NCI-H446 (cell line): ENCODE measurements at places on chromosomes 7 and 10.

- DNase-seq, result no peak
These were observed 863 bp downstream of the CCNY start for GRCh38 chr10:35336921-35337823.

GRCh38 chr7:108358553-108358952, 97.7 kb downstream of the NRCAM start:
- peak; percentile 6 for DNase-seq

DNA sequence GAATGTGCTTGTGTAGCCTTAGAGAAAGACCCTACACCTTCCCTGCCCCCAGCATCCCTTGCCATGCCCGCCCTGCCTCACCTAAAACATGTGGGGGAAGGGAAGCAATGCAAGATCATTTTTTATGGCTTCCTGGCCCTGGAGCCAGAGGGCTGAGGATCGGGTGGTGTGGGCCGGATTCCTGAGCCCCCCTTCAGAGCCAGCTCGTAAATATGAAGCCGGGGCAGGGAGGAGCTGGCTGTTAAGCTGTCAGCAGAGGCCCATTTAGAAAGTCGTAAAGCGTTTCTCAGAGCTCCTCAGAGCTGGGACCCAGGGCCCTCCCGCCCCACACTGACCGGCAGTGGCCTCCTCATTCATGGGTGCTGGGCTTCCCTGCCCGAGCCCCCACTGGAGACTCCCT, 23.9 kb downstream of the UNC5B start:
- no peak for DNase-seq

- DNase-seq, result no peak
These were observed 398.9 kb upstream of the SEMA3C start for GRCh38 chr7:81317741-81318140.

DNA sequence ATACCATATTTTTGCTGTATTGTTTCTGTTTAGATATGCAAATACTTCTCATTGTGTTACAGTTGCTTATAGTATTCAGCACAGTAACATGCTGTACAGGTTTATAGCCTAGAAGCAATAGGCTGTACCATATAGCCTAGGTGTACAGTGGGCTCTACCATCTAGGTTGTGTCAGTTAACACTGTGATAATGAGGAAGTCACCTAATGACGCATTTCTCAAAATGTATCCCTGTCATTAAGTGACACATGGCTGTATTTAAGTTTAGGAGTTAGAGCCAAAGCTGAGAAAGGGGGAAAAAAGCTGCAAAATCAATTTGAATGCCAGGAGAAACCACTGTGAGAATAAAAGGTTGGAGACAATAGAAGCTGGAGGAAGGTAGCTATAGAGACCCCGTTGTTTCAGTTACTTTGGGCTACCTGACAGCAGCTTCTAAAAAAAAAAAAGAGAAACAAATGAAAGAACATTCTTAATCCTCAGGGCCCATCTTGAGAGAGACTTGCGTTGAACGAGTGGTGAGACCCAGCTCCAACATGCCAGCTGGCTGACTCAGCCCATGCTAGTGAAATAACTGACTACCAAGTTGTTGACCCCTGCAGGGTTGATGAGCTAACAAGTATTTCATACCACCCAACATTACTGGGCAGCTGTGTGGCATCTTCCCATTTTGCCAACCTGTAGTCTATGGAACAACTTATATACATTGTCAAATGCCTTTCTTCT, 8.7 kb downstream of the STARD3NL start:
- no peak for DNase-seq

GRCh38 chr7:137755846-137756651, 90.7 kb downstream of the DGKI start:
- DNase-seq, result no peak
